Aorta (tissue), 5 donors: ENCODE measurements at places on chromosomes 1 and 21. TPM values are rescaled to one million over a fixed set of nuclear protein-coding genes. Genes with fewer than 3 reads are reported as not detected.

LEFTY1 gene
- 0.63 TPM for total RNA-seq

OR2L13 gene
- total RNA-seq = not detected

LCE1B gene
- total RNA-seq = not detected

HCRTR1 gene
- not detected for total RNA-seq

OR10J1 gene
- total RNA-seq = not detected

AGBL4 gene
- not detected for total RNA-seq

C1orf115 gene
- 21.2 TPM for total RNA-seq
